ENCODE measurements at places on chromosomes 1 and 21. TPM values are rescaled to one million over a fixed set of nuclear protein-coding genes. Genes with fewer than 3 reads are reported as not detected.

- H3K4me1 ChIP-seq = no peaks in the 10 kb centered on the region
- no peak overlapping the region for H3K4me3 ChIP-seq
- no peaks in the 10 kb centered on the region for H3K27me3 ChIP-seq
- DNase-seq = no peak
- no peak overlapping the region for H3K27ac ChIP-seq
These were observed 76.5 kb upstream of the USH2A start for GRCh38 chr1:216499581-216500272.

DNA sequence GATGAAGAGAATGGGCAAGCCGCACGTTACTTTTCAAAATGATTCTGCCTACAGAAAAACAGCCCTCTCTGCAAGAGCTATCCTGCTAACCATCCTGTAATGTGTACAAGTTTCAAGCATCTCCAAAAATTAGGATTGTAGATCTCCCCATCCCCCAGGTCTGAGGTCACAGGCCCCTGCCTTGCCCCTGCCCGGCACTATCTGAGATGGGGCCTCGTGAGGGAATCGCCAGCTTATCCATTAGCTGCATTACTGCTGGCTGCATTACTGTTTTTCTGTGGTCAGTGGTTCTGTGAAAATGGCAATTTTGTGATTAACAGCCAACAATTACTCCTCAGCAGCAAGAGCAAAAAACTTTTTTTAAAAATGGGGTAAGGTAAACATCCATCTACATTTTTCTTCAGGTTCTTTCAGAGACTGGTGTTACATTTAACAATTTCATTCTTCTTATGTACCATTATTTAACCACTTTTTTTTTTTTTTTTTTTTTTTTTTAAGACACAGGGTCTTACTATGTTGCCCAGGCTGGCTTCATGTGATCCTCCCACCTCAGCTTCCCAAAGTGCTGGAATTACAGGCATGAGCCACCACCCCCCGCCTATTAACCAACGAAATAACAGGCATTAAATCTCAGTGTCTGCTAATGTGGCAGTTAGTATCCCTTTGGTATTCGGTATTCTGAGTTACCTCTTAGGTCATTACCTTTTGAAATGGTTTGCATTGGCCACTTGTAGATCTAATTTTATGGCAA is 83.8 kb downstream of the MRPL37 start:
- H3K27ac ChIP-seq = peak overlapping the region; percentile 92
- H3K4me3 ChIP-seq = peak overlapping the region; percentile 60
- H3K4me1 ChIP-seq = peaks cover 61% of the 10 kb centered on the region
- DNase-seq = no peak
- H3K36me3 ChIP-seq = peaks cover 6% of the 10 kb centered on the region

DNA sequence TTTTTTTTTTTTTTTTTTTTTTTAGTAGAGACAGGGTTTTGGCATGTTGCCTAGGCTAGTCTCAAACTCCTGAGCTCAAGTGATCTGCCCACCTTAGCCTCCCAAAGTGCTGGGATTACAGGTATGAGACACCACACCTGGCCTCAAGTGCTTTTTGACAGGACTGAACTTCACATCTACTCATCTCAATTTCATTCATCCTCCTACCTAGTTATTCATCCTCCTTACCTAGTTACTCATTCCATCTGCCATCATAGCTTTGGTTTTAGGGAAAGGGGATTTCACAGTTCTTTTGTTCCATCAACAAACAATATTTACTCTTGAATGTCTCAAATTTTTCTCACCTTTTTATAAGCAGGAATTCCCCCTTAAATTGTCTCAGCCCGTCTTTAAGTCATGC is 38.6 kb upstream of the RALGPS2 start:
- H3K4me3 ChIP-seq = no peak overlapping the region
- no peak overlapping the region for H3K27ac ChIP-seq
- no peaks in the 10 kb centered on the region for H3K27me3 ChIP-seq

DNA sequence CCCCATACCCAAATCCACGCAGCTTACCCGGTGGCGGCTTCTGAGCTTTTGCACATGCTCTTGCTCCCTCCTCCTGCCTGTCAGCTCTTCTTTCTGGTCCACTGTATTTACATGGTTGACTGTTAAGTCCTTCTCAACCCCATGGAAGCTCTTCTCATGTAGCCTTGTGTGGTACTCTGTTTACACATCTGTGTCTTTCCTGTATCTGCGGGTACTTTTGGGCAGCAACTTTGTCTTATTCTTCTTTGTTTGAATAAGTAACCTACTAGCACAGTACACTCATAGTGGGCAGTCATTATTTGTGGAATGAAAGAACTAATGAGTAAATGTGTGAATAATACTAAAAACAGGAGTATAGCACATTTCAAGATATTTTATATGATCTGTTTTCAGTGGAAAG is 88.5 kb upstream of the GPR88 start:
- H3K36me3 ChIP-seq = peaks cover 26% of the 10 kb centered on the region
- H3K4me3 ChIP-seq = peak overlapping the region; percentile 79
- peaks cover 72% of the 10 kb centered on the region for H3K4me1 ChIP-seq
- H3K27me3 ChIP-seq = no peaks in the 10 kb centered on the region
- no peak for DNase-seq

DNA sequence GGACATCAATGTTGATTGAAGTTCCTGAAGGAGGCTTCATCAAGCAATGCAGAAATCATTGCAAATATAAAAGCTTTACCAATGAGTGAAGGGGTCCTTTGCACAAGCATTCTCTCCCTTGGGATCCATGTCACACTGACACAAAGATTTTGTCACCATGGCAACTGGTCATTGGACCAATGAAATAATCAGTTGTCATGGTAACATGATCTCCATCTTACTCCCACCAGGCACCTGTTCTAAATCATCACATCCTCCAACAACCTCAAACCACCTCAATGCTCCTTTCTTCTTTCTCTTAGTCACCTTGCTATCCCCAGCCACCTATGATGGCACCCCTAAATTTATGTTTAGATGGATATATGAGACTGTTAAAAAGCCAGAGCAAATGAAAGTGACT is 13.5 kb upstream of the FOXJ3 start:
- H3K4me1 ChIP-seq = no peaks in the 10 kb centered on the region
- H3K27ac ChIP-seq = no peak overlapping the region
- H3K36me3 ChIP-seq = no peaks in the 10 kb centered on the region
- peaks cover 31% of the 10 kb centered on the region for H3K27me3 ChIP-seq
- no peak for DNase-seq

GRCh38 chr21:38804789-38805327 is 871 bp upstream of the ETS2 start:
- peaks cover 6% of the 10 kb centered on the region for H3K27me3 ChIP-seq
- peak overlapping the region; percentile 89 for H3K4me3 ChIP-seq
- H3K4me1 ChIP-seq = peaks cover 22% of the 10 kb centered on the region
- no peak for DNase-seq
- peak overlapping the region; percentile 78 for H3K27ac ChIP-seq
- no peaks in the 10 kb centered on the region for H3K36me3 ChIP-seq

DNA sequence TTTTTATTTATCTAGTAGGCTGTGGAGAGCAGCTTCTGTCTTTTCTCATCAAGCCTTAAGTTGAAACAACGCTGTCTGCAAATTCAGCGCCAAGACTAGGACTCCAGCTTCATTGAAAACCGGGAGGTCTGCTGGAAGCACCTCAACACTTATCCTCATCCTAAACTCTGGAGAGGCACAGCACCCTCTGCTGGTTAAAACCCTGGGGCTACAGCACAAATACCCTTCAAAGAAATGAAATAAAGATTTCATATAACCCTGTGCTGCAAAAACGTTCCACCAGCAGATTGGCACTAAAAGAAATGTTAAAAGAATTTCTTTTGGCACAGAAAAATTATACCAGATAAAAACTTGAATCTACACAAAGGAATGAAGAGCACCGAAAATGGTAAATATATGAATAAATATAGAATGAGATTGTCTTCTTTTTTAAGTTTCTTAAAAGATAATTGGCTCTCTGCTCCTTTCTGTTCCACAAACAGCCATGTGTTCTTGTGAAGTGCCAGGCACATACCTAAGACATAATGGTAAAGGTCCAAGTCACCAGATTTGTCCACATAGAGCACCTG is 227.7 kb upstream of the SAMSN1 start:
- no peak overlapping the region for H3K4me3 ChIP-seq
- no peaks in the 10 kb centered on the region for H3K36me3 ChIP-seq
- peak; percentile 72 for DNase-seq
- peaks cover 17% of the 10 kb centered on the region for H3K27me3 ChIP-seq
- no peaks in the 10 kb centered on the region for H3K4me1 ChIP-seq

DNA sequence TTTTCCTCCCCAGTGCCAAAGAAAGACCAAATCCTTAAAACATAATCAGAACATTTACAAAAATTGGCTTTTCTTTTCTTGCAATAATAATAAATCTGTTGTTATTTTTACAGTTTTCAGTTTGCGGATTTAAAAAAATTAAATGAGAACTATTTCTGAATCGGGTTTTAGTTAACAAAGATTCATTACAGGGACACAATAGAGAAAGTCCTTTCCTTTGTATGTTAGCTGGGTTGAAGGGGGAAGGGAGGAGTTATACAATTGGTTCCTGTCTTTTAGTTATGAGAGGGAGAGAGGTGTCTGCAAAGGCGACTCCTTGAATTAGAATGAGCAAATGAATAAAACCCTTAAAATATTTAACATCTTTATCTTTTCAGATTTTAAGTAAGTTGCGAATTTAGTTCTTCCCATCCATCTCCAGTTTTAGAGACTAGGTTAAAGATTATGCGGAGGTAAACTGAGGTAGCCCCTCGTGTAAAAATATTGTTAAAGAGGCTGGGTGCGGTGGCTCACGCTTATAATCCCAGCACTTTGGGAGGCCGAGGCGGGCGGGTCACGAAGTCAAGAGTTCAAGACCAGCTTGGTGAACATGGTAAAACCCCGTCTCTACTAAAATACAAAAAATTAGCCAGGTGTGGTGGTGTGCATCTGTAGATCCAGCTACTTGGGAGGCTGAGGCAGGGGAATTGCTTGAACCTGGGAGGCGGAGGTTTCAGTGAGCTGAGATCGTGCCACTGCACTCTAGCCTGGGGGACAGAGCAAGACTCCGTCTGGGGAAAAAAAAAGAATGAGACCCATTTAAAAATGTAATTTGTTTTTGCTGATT is 3.9 kb downstream of the SPEN start:
- no peak overlapping the region for H3K27ac ChIP-seq
- H3K36me3 ChIP-seq = peaks cover 5% of the 10 kb centered on the region
- no peak for DNase-seq
- peaks cover 21% of the 10 kb centered on the region for H3K4me1 ChIP-seq
- peak overlapping the region; percentile 58 for H3K4me3 ChIP-seq
- no peaks in the 10 kb centered on the region for H3K27me3 ChIP-seq

- H3K4me1 ChIP-seq = peaks cover 34% of the 10 kb centered on the region
- H3K27ac ChIP-seq = peak overlapping the region; percentile 92
- no peaks in the 10 kb centered on the region for H3K27me3 ChIP-seq
These were observed 1.0 kb downstream of the TRMT1L start for GRCh38 chr1:185155600-185156287.

DNA sequence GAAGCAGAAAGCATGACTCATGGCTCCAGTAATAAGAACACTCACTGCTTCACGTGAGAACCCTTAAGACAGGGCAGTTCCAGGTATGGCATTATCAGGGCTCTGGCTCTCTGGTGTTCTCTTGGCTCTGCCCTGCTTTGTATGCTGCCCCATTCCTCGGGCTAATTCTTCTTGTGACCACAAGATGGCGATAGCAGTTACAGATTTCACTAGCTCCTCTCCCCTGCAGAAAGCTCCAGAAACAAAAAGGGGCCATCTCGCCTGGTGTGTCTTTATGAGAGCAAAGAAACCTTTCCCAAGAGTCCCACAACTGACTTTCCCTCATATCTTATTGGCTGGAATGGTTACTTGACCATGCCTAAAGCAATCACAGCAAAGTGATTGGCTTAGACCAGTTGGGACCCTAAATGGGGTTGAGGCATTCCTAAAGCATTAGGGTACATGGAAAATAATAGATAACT is 60.1 kb downstream of the F3 start:
- H3K27ac ChIP-seq = no peak overlapping the region
- no peak overlapping the region for H3K4me3 ChIP-seq
- DNase-seq = no peak
- peaks cover 7% of the 10 kb centered on the region for H3K36me3 ChIP-seq

GRCh38 chr1:18118491-18118890 is 10.9 kb downstream of the IGSF21 start:
- no peak for DNase-seq
- peaks cover 26% of the 10 kb centered on the region for H3K27me3 ChIP-seq
- H3K27ac ChIP-seq = no peak overlapping the region
- H3K4me3 ChIP-seq = no peak overlapping the region
- no peaks in the 10 kb centered on the region for H3K4me1 ChIP-seq
- H3K36me3 ChIP-seq = no peaks in the 10 kb centered on the region

- H3K27me3 ChIP-seq = no peaks in the 10 kb centered on the region
- peaks cover 29% of the 10 kb centered on the region for H3K4me1 ChIP-seq
These were observed 121.8 kb upstream of the TNFSF4 start for GRCh38 chr1:173328961-173329360.

DNA sequence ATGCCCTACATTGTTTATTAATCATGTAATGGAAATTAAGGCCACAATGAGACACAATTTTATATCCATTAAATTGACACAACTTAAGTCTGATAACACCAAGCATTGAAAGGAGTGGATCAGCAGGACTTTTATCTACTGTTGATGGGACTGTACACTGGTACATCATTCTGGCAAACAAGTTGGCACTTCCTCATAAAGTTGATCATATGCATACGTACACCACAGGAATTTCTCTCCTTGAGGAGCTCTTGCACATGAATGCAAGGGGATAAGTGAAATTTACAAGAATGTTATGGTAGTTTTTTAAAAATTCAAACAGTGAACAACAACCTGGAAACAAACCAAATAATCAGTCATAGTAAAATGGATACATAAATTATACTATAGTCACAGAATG is 20.1 kb downstream of the RAVER2 start:
- peaks cover 4% of the 10 kb centered on the region for H3K4me1 ChIP-seq
- DNase-seq = no peak
- H3K4me3 ChIP-seq = no peak overlapping the region
- no peak overlapping the region for H3K27ac ChIP-seq

GRCh38 chr1:208450958-208451357 is 206.8 kb upstream of the PLXNA2 start:
- no peaks in the 10 kb centered on the region for H3K4me1 ChIP-seq
- no peak overlapping the region for H3K27ac ChIP-seq
- peaks cover 17% of the 10 kb centered on the region for H3K27me3 ChIP-seq
- no peaks in the 10 kb centered on the region for H3K36me3 ChIP-seq
- H3K4me3 ChIP-seq = no peak overlapping the region

LRRN2 gene
- not detected for total RNA-seq

PGLYRP3 gene
- total RNA-seq = not detected

ZNF593OS gene
- not detected for total RNA-seq

TRAF3IP3 gene
- 157 TPM for total RNA-seq

CEP170 gene
- 34.2 TPM for total RNA-seq

LRRIQ3 gene
- 0.89 TPM for total RNA-seq

TPR gene
- total RNA-seq = 115 TPM

ADGRL2 gene
- not detected for total RNA-seq

C1QTNF12 gene
- total RNA-seq = 5.6 TPM

PROX1 gene
- total RNA-seq = not detected
